ENCODE measurements at places on chromosomes 12 and 14.

- no peak for DNase-seq
Observed at GRCh38 chr12:2482938-2483660, 311.7 kb upstream of the FKBP4 start.

- DNase-seq, result no peak
Observed at GRCh38 chr14:80809663-80810062, 131.9 kb downstream of the CEP128 start.

DNA sequence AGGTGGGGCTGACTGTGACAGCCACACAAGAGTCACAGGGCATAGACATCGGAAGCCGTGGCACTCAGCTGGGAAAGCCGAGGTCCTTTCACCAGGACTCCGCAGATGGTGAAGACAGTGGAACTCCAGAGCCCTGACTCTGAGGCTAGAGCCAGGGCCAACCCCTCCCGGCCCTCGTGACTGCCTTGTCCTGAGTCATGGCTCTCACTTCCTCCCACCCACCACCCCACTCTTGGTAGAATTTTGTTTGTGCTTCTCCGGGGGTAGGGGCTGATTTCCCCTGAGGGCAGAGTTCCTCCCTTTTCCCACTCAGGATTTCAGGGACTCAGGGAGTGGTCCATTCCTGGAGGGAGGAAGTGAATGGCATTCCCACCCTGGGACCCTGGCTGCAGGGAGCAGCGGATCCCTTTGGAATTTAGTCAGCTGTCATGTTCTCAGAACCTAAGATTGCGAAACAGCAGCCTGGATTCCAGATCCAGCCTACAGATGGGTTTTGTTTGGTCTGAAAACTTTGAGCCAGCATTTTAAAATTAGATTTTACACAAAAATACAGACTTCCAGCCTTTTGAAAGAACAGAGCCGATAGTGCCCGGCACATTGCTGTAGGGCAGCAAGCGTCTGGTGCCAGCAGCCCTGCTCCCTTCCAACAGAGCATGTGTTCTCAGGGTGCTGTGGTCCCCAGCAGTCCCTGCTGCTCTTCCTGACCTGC is 50.7 kb downstream of the TPCN1 start:
- no peak for DNase-seq

DNA sequence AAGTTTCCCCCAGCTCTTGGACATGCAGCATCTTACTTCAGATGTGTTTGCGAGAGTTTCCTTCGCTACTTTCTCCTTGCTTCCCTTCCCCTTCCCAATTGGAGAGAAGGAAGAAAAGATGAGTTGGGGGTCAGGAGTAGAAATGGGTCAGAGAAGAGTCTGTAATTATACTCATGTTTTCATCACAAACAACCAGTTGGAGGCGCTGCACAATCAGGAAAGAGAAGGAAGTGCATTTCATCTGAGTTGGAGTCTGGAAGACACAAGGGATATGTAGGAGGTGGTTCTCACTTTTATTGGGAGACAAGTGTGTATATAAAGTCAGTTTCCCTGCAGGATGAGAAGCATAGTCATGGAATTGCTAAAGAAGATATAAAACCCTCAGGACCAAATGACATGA is 31.3 kb upstream of the VSX2 start:
- DNase-seq, result no peak

DNA sequence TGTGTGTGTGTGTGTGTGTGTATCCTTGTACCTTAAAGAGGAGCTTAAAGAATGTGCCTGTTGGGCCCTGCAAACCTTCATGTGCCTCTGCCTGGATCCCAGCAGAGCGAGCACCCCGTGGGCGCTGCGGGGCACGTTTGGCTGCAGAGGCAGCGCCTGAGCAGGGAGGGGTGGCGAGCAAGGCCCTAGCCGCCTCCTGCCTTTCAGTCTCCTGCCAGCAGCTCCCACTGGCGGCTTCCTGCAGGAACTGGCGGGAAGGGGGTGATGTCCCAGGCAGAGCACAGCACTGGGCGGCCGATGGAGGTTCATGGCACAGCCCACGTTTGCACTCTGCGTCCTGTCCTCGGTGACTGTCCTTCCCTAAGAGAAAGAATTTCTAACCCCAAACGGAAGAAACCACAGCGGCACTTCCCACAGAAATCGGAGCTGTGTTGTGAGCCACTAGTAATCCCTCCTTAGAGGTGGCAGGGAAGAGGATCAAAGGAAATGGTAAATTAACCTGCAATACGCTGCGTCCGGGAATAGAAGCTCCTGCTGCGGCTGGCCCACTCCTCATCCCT is 19.8 kb downstream of the ZBTB42 start:
- DNase-seq, result no peak

GRCh38 chr14:46432516-46432915 is 219.1 kb downstream of the RPL10L start:
- no peak for DNase-seq

DNA sequence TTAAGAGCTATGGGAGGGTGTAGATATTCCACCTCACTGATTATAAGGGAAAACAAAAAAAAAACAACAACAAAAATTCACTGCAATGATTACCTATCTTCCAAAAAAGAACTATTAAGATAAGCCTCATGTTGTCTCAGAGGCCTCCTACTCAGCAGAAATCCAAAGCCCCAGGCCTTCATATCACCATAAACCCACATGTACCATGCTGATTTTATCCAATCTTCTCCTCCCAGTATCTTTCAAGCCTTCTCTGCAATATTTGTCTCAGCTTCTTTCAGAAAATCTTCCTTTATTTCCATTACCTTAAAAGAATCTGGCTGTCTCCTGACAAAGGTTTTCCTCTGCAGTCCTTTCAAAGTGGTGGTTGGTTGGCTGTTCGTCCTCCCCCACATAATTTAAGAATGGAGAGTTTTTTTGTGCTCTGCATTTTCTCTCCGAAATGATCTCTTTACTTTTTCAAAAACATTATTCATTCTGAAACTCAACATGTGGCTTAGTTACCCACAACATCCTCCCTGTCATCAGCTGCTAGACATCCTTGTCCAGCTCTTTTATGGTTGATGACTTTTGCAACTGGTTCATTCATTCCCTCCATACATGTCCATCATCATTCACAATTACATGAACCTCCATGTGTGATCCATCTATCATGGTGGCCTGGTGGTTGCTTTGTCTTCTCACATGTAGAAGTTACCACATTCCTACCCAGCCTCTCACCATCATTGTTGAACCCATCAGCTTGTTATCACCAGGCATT is 2.9 kb upstream of the EPYC start:
- DNase-seq, result no peak

- no peak for DNase-seq
Observed at GRCh38 chr12:110256780-110257431, 24.1 kb upstream of the ATP2A2 start.

GRCh38 chr12:67426067-67426466 is 156.9 kb downstream of the CAND1 start:
- DNase-seq, result no peak

- no peak for DNase-seq
Observed at GRCh38 chr12:87157791-87158190, 871.4 kb downstream of the C12orf50 start.

- no peak for DNase-seq
Observed at GRCh38 chr12:85920324-85920947, 46.3 kb downstream of the NTS start.

DNA sequence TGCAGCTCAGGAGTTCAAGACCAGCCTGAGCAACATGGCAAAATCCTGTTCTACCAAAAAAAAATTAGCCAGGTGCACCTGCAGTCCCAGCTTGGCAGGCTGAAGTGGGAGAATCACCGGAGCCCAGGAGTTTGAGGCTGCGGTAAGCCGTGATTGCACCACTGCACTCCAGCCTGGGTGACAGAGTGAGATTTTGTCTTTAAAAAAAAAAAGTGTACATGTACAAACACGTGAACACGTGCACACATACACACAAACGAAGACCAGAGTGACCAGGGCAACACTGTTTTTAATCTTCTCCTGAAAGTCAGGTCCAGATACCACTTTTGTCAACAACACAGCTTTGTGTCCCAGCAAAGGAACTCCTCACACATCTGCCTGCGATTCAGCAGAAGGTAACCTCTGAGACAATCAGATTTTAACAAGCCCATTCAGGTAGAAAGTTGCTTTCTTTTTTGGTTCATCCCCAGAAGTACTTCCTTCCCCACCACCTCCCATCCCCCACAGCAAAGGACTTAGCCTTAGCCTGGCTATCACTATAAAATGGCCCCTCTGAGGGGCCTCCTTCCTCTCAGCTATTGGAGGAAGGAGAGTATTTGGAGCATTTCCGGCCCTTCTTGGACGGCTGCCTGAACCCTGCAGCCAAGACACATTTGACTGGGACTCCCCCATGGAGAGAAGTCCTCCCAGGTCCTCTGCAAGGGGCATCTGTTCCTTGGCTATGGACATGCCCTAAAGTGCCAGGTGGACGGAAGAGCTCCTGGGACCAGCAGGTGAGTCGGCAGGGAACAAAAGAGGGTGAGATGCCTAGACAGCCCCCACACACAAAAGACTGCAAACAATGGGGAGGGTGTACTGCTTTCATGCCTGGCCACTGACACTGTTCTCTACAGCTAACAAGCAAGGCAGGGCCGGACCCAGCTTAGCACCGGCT is 9.8 kb downstream of the CTDSP2 start:
- DNase-seq, result no peak

- no peak for DNase-seq
Observed at GRCh38 chr14:101349108-101349507, 212.2 kb upstream of the DIO3 start.

GRCh38 chr12:96501133-96501761 is 11.9 kb downstream of the CFAP54 start:
- no peak for DNase-seq

- no peak for DNase-seq
Observed at GRCh38 chr12:126196263-126196662, 1131.0 kb downstream of the AACS start.

- no peak for DNase-seq
Observed at GRCh38 chr12:105569886-105570285, 239.4 kb downstream of the C12orf75 start.

GRCh38 chr12:18171571-18171970 is 81.6 kb upstream of the RERGL start:
- DNase-seq, result no peak

GRCh38 chr12:6181166-6181565 is 19.0 kb upstream of the CD9 start:
- DNase-seq, result no peak

GRCh38 chr12:593396-594270 is 69.6 kb downstream of the NINJ2 start:
- no peak for DNase-seq

DNA sequence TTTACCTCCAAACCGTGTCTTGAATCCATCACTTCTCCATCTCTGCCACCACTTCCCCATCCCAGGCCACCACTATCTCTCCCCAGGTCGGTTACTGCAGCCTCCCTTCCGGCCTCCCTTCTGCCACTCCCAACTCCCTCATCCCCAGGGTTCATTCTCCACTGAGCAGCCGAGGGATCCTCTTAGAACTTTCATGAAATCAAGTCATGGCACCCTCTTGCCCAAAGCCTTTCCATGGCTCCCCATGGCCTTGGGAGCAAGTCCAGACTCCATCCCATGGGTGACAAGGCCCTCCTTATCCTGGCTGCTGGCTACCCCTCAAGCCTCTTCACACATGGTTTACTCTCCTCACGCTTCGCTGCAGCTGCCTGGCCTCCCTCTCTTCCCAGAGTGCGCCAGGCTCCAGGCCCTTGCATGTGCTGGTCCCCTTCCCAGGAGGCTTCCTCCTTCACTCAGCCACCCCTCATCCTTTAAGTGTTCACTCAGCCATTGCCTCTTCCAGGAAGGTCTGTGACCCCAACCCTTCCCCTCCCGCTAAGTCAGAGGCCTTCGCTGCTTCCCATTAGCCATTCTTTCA is 17.9 kb upstream of the SH2B3 start:
- no peak for DNase-seq

- DNase-seq, result no peak
Observed at GRCh38 chr12:108821407-108822397, 35.7 kb downstream of the SSH1 start.
